Stimulated activated CD8-positive, alpha-beta memory T cell treated with anti-CD3 and anti-CD28 coated beads, Interleukin-15, amount 100 ng/mL, for 48 hours (primary cell): ENCODE measurements at places on chromosomes 5 and 9.

GRCh38 chr5:34570721-34571676 lies 85.1 kb upstream of the RAI14 start:
- DNase-seq: no peak

DNA sequence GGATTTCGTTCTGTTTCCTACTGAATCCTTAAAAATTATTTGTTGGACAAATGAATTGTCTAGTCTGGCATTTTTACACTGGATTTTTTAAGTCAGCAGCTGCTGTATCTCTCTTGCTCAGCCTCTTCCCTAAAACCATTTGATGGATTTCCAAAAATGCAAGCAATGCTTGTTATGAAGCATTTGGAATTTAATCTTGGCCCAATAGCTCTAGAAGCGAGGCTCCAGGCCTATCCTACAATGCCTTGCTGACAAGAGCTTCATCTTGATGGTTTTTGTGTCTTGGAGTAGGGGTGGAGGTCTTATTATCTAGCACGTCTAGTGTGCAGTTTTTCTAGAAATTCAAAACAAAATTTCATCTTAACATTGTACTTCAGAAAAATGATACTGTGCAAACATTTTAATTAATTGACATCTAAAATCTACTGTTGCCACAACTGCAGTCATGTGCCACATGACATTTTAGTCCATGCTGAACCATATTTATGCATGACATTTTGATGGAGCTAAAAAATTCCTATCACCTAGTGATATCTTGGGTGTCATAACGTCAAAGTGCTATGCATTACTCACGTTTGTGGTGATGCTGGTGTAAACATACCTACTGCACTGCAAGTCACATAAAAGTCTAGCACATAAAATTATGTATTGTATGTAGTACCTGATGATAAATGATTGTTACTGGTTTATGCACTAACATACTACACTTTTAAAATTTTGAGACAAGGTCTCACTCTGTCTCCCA lies 5.9 kb upstream of the RAD23B start:
- DNase-seq: no peak

DNA sequence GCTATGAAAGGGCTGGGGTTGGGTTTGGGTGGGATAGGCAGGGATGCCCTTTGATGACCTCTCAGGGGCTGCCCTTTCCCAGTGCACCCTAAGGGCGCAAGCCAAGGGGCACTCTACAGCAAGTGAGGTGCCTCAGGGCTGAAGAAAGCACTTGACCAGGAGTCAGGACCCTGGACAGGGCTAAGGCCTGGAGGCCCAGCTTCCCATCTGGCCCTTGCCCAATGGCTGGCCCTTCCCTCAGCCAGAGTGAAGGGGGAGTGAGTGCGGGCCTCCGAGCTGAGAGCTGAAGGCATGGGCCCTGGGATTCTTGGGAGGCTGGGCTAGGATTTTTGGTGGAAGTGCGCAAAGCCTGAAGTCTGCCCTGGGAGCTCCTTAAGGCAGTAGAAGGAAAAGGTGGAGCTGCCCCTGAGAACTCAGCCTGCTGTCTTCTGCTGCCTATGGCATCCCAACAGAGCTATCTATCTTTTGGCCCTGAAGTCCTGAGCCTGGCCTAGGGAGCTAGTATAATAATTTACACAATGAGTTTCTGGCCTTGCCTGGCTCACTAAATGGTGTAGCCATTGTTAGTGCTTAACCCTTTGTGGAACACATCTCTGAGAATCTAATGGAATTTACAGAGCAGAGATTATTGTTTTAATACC lies 16.4 kb downstream of the JADE2 start:
- no peak for DNase-seq

DNA sequence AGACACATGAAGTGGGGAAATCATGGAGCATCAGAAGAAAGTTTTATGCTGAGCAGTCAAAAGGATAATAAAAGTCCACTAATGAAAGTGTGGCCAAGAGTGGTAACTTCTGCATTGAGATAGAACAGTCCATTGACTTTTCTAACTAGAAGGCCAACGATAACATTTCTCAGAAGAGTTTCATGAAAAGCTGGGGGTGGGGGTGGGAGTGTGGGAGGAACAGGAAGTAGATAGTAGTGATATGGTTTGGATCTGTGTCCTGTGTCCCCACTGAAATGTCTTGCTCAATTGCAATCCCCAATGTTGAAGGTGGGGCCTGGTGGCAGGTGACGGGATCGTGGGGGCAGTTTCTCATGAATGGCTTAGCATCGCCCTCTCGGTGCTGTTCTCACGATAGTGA lies 36.2 kb upstream of the SNAPC3 start:
- DNase-seq: no peak

GRCh38 chr5:35440409-35440808 lies 177.3 kb upstream of the SPEF2 start:
- DNase-seq: no peak

- DNase-seq: no peak
Measured at GRCh38 chr5:134732819-134733218, 5.5 kb upstream of the CAMLG start.

DNA sequence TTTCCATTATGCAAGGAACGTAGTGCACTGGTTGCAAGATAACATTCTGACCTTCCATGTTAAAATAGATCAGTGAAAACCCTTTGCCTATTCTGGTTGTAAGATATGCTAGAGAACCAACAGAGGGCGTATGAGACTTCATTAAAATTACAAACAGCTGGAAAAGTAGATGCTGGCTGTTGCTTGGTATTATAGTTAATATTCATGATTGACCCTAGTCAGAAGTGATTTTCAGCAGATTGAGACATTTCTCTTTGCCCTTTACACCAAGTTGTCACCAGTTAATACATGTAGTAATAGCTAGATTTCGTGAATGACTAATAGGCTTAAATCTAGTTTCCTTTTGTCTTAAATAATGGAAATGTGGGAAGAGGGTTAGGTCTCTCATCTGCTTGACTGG lies 13.8 kb upstream of the FGF18 start:
- no peak for DNase-seq

GRCh38 chr5:128490761-128491160 lies 47.3 kb downstream of the FBN2 start:
- DNase-seq: no peak

- no peak for DNase-seq
Measured at GRCh38 chr5:54090495-54091120, 219.8 kb downstream of the ARL15 start.

DNA sequence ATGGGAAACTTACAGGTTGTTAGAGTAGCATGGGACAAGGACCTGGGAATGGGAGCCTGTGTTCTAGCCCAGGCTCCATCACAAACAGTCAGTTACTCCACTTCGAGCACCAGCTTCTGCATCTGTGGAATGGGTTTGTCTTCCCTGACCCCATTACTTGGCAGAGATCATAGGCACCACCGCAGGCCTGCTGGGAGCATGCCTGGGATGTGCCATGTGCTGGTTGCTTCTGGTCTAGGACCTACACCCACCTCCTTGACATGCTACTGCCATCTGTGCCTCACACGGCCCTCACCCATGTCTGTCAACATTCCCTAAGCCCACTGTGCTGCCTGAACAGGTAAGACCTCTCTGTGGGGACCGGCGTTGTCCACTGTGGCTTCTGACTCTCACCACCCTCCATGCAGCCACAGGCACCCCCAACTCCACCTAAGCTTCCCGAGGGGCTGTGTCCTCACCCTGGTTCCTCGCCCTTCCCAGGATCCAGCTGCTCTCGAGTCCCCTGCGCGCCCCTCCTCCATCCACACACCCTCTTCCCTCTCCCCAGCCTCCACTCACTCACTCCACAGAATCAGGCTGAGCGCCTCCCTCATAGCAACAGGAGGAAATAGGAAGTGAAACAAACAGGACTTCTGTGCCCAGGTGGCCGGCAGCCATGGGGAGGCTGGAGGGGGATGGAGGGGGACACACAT lies 85.9 kb upstream of the FAM120A start:
- no peak for DNase-seq

- DNase-seq: no peak
Measured at GRCh38 chr9:114196979-114197622, 41.8 kb downstream of the COL27A1 start.

- DNase-seq: no peak
Measured at GRCh38 chr5:177306674-177307543, 3.3 kb downstream of the PRELID1 start.

- no peak for DNase-seq
Measured at GRCh38 chr9:81112627-81113452, 576.5 kb downstream of the TLE1 start.

DNA sequence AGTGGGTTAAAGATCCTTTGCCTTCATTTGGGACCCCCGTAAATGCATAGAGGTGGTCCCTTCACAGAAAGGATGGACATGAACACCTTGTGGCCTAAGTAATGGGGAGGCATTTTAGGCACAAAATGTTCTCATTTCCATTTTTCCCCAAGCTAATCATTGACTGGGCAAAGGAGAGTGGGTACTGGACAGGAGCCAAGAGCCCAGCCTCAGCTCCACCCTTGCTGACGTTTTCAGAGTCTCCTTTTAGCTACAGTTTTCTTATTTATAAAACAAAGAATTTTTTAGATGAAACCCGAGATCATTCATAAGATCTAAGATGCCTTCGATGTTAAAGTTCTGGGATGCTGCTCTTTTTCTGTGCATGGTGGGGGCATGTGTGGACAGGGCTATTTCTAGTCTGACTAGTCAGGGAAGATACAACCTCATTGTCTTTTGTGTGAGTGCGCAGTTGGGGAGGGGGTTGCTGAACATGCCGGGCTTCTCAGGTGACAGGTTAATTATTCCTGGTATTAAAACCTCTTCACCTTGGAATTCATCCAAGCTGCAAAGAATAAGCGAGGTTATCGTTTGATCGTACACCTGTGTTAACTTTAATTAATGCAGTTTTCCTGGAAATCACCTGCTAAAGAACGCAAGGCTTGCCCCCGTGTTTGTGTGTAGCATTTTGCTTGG lies 48.4 kb downstream of the ADAMTS16 start:
- no peak for DNase-seq

GRCh38 chr9:94792511-94792910 lies 66.0 kb downstream of the AOPEP start:
- DNase-seq: no peak

- DNase-seq: no peak
Measured at GRCh38 chr9:74729136-74729695, 158.5 kb downstream of the TRPM6 start.

DNA sequence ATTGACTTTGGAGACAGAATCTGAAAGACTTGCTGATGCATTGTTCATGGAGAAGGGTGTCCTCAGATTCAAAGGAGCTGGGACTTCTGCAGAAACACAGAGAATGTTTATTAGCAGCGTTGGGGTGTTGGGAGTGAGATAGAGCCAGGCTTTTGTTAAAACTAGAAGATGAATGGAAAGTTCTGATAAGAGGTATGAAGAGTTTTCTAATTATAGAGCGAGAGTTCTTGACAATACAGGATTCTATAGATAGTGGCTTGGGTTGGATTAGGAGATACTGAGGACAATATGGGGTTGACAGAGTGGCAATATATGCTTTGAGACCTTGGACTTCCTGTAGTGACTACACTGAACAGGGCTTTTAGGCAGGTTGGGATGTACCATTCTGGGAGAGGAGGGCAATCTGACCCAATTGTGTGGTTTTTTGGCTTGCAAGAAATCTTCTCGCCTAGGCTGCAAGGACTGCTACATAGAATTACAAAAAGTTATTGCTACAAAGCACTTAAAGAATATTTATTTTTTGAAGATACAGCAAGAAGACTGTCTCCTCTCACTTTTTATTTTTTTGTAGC lies 83.1 kb downstream of the FER start:
- no peak for DNase-seq

DNA sequence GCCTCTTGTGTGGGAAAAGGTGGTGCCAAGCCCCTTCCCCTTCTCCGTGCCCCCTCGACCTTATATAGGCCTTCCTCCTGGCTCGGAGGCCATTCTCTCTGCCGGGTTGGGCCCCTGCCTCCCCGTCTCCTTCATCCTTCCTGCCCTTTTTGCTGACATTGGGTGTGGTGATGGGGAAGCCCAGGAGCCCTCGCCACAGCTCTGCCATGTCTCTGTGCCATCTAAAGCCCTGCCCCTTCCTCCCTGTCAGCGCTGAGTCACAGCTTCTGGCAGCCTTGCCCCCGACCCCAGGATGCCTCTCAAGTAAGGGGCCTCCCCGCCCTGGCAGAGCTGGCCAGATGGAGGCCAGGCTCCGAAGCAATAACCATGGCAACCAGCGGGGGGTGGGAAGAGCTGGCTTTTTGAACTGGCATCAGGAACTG lies 30.4 kb downstream of the JADE2 start:
- DNase-seq: peak; percentile 83

DNA sequence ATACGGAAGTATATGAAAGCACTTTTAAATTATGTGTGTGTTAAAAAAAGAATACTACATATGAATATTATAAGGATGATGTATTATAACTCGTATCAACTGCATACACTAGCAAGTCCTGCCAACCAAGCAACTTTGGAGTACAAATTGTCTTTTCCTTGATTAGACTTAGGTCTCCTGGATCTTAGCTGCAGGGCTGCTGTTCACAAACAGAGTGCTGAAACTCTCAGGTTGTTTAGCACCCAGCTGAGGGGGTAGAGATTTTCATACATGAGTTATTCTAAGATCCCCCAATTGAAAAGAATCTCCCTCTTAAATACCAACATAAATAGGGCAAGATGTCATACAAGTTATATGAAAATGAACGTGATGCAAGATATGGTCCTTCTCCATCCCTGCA lies 149.8 kb upstream of the TNC start:
- DNase-seq: no peak

GRCh38 chr5:151643388-151643787 lies 43.3 kb downstream of the SPARC start:
- DNase-seq: no peak

DNA sequence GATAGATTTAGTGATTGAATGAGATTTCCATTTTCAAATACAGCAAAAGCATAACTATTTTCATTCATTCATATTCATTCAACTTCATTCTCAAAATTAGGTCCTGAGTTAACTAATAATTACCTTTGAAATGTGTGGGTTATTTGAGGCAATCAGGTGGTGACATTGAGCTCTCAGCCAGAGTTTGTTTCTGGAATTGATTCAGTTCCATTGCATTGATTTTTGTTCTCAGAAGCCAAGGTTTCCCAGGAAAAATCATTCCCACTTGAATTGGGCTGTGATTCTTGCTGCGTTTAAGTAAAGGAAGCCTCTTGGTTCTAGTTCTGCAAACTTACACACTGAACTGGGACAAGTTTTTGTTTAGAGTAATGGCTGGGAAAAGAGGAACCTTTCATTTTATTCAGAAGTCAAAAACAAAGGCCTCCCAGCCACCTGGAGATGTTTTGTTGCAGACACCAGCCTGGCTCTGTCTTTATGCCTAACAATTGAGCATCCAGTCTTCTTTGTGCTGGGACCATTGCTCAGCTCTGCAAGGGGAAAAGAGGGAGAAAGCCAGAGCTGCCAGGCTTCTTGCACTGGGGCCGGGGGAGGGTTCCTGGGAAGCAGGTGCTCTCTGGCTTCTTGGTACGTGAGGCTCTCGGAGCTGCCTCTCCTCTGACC lies 198.6 kb downstream of the TRIO start:
- no peak for DNase-seq

- DNase-seq: no peak
Measured at GRCh38 chr5:141485321-141486055, 658 bp downstream of the PCDHGC4 start.
